ENCODE measurements at places on chromosomes 2 and 18.

DNA sequence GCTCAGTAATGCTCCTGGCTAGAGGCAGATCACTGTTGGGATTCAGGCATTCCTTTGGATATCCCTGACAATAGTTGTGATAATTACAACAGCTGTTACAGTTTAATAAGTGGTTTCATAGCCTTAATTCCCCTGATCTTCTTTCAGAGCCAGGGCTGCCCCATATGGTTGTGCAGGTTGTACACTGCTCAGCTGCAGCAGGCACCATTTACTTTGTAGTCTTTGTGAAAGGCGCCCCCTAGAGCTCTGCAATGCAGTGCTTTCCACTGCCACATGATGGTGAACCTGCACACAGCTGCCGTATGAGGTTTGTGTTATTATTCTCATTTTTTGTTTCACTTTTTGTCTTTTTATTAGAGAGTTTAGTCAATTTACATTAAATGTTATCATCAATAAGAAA is 239.1 kb downstream of the KCNS3 start:
- no peak for DNase-seq

GRCh38 chr2:73013936-73014335 is 57.6 kb downstream of the SFXN5 start:
- no peak for DNase-seq

DNA sequence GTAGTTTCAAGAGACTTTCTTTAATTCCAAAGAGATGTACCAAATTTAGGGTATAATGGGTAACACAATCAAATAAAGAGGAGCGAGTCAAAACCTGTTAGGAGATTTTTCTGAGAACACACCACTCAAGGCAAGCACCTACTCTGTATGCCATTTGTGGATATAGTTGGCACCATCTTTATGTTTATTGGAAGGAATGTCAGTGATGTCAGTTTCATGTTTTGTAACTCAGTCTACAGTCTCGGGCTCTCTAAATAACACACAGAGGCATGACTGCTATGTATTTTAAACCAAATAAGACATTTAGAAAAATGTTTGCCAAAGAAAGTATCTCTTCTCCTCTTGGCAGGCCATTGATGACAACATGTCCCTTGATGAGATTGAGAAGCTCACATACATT is 59.7 kb downstream of the CPS1 start:
- DNase-seq, result no peak

- DNase-seq, result peak; percentile 18
These were observed 35.2 kb upstream of the NAPG start for GRCh38 chr18:10490401-10491165.

DNA sequence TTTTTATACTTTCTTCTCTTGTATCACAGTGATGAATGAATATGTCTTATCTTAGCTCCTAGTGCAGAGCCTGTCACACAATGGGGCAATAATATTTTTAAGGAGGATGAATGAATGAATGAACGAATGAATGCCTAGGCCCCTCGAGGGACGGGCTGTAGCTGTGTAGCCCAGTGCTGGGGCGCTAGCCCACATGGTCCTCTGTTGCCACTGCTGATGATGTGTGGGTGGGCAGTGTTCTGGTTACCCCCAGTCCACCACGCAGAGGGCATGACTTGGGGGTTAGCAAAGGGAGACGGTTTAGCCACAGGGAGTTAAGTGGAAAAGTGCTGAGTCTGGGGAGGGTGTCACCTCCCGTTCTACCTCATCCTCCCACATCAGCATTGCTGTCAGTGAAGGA is 134.2 kb downstream of the SMAD7 start:
- no peak for DNase-seq

DNA sequence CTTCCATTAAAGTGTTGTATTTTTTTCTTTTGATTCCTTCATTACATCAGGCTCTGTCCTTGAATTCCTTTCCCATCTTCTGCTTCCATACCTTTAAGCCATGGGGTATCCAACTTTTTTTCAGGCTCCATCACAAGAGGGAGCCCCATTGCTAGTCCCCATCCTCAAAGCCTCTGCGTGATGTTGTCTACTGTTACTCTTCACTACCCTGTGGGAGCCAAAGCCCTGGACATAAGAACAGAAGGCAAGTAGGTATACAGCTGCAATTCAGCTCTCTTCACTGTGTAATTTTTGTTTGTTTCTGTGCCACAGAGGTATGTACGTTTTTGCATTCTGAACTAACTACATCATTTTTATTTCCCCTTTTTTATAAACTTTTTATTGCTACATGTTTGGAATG is 36.6 kb upstream of the CCNYL1 start:
- no peak for DNase-seq

DNA sequence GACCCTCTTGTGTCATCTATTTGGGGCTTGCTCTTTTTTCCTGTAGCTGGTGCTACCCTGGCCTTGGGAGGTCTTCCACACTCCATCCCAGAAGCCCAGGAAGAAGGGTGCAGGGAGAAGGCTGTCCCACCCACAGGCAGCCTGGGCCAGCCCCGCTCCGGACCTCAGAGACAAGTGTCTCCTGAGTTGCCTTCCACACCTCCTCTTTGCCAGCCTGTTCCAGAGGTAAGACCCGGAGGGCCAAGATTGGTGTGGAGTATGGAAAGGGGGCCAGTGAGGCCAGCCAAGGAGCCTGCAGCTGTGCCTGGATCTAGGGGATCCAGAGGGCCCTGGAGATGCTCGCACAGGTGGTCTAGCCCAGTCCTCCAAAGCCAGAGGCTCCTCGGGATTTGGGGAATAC is 40.5 kb downstream of the ST8SIA5 start:
- no peak for DNase-seq

- no peak for DNase-seq
These were observed 68.7 kb downstream of the RHOB start for GRCh38 chr2:20515290-20516220.

- DNase-seq, result no peak
These were observed 22.4 kb upstream of the TOGARAM2 start for GRCh38 chr2:28958689-28959088.

DNA sequence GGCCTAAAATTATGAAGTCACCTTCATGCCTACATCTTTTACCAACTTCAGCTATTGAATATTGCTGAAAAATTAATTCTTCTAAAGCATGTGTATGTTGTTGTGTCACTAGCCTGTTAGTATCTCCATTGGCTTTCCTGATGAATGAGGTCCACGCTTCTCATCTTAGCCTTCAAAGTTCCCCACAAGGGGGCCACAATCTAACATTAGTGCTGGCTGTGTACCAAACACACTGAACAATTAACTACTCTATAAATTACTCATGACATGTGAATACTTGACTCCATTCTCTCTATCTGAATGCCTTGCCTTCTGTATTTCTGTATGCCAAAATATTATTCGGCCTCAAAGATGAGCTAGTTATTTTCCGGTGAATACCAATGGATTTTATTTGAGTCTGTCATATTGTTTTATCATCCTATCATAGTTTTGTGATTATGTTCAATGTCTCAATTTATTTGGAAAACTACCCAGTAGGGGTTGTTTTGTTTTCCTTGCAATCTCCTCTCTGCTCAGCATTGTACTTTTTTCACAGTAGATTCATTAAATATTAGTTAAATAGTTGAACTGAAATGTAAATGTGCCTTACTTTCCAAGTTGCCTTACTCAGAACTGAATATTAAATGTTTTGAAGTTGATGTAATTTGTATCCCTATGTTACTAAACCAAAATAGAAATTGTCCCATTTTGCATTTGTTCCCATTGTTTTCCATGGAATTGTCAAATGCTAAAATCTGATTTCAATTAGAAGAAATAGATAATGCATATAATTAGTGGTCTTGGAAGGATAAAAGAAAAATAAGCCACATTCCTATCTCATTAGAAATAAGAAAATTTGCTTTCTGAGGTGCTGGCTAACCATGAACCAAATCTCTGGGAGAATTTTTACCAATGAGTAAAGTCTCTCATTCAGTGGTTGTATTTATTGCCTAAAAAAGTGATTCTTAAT is 208.4 kb upstream of the COL3A1 start:
- DNase-seq, result no peak

GRCh38 chr2:238321467-238321866 is 1.1 kb downstream of the TRAF3IP1 start:
- DNase-seq, result no peak

GRCh38 chr18:2857491-2858131 is 10.8 kb downstream of the EMILIN2 start:
- DNase-seq, result no peak

DNA sequence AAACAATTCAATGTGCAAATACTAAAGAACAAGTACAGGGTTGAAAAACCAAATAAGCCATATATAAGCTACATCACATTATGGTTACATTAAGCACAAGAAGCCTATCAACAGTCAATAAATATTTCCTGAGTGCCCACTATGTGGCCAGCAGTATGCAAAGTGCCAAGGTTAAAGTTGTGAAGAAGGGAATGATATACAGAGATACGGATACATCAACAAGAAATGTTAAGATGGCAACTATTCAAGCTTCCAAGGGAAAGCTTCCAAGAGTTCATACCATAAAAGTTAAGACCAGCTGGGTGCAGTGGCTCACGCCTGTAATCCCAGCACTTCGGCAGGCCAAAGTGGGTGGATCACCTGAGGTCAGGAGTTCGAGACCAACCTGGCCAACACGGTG is 14.0 kb downstream of the DYM start:
- DNase-seq, result no peak

DNA sequence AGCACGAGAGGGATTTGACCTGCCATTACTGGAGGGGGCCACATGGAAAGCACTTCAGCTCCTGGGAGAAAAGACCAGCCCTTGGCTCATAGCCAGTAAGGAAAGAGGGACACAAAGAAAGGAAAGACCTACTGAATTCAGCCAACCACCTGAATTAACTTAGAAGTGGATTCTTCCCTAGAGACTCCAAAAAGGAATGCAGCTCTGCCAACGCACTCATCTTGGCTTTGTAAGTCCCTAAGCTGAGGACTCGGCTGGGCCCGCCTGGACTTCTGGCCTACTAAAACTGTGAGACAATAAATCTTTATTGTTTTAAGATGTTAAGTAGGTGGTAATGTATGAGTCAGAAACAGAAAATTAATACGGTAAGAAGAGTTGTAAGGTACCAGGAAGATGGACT is 11.5 kb downstream of the ATF2 start:
- DNase-seq, result no peak

DNA sequence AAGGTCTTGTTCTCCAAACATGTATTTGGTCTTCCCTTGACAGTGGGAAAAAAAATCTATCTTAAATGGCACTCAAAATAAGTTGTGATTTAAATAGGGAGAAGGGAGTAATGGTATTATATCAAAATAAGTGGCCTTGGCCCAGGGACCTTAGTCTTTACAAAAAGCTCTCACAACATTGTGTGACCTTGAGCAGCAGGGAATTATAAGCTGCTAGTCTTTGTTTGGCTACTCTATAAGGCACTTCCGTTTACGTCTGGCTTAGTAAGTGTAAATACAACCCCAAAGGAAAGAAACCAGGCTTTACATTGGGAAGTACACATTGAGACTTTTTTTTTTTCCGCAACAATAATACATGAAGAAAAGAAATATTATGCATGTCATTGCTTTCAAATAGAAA is 734.0 kb upstream of the LINC00305 start:
- no peak for DNase-seq

DNA sequence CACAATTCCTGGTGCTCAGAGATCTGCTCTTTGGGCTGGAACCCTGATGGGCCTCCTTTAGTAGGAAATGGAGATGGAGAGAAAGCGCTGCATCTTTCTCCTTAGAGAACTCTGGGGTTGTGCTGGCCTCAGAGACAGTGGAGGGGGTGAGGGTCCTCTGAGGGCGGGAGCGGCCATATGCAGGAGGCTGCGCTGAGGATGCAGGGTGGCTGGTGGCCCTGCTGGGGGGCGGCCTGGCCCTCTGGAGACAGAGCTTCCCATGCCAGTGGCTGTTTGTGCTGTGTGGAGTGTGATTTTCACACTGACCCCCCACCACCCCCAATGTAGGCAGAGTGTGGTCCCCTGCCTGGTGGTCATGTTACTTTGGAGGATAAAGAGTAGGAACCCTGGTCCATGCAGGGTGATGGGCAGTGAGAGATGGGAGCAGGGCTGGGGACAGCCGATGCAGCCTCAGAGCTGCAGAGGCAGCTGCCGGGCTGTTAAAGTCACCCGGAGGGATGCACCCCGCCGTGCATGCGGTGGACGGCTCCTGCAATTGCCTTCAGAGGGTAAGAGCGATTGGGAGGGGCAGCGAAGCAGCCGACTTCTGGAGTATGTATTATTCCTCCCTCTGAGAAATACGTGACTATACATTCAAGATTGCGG is 194.6 kb downstream of the FAM210A start:
- no peak for DNase-seq

DNA sequence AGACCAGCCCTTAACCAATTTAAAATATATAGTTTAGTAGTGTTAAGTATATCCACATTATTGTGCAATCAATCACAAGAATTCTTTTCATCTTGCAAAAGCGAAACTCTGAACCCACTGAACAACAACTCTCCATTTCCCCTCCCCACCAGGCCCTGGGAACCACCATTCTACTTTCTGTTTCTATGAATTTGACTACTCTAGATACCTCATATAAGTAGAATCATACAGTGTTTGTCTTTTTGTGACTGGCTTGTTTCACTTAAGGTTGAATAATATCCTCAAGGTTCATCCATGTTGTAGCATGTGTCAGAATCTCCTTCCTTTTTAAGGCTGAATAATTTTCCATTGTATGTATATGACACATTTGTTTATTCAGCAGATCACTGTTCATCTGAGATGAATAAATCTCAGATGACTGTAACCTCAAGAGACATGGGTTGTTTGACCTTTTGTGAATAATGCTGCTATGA is 8.1 kb upstream of the SOS1 start:
- DNase-seq, result peak; percentile 34

DNA sequence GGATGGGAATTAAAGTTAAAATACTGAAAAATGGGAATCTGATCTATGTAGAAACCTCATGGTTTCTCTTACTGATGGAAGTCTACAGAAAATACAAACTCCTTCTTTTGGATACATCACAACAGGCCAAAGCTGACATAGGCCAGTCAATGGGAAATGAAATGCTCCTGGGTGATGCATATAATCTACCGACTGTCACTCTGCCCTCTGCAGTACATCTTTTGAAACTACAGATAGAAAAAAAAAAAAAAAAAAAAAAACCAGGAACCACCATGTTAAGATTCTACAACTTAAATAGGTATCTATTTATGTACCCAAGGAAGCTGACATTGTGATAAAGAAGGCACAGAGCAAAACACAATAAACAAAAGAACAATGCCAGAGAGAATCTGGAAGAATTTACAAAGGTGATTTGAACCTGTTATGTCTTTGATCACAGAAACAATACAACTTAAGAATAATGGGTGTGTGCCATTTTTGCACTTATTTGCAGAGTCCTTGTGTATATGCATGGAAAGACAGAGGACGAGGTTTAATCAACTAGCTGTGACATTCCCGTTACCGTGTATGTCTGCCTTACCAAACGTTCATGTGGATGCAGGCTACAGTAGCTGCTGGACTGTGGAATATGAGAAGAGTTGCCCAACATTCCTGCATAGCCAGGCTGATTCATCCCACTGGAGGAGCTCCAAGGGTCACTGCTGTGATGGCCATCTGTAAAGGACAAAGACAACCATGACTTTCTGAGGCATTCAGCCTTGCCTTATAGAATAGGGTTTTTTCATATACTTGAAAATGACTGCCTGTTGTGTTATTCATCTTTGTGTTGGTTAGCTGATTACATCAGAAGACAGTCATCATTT is 312.7 kb downstream of the TCF4 start:
- no peak for DNase-seq

- DNase-seq, result no peak
These were observed 177.7 kb downstream of the TMEM247 start for GRCh38 chr2:46657042-46657504.
